Activated CD8-positive, alpha-beta T cell treated with anti-CD3 and anti-CD28 coated beads for 36 hours (primary cell): ENCODE measurements at places on chromosomes 6 and 20.
A peak's percentile ranks its signal among the peaks of the same experiment; 100 is the strongest.

GRCh38 chr6:157755746-157756411 lies 67.2 kb upstream of the SNX9 start:
- DNase-seq = peak; percentile 92

GRCh38 chr6:75171567-75171966 lies 34.3 kb downstream of the COL12A1 start:
- DNase-seq = no peak

GRCh38 chr6:44245912-44246662 lies 814 bp upstream of the HSP90AB1 start:
- DNase-seq = peak; percentile 89

GRCh38 chr20:40326784-40327183 lies 362.3 kb downstream of the MAFB start:
- no peak for DNase-seq

DNA sequence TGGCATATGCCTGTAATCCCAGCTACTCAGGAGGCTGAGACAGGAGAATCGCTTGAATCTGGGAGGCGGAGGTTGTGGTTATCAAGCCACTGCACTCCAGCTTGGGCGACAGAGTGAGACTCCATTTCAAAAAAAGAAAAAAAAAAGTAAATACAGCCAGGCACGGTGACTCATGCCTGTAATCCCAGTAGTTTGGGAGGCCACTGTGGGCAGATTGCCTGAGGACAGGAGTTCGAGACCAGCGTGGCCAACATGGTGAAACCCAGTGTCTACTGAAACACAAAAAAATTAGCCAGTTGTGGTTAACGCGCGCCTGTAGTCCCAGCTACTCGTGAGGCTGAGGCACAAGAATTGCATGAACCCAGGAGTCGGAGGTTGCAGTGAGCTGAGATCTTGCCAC lies 1.5 kb upstream of the NINL start:
- DNase-seq = no peak

DNA sequence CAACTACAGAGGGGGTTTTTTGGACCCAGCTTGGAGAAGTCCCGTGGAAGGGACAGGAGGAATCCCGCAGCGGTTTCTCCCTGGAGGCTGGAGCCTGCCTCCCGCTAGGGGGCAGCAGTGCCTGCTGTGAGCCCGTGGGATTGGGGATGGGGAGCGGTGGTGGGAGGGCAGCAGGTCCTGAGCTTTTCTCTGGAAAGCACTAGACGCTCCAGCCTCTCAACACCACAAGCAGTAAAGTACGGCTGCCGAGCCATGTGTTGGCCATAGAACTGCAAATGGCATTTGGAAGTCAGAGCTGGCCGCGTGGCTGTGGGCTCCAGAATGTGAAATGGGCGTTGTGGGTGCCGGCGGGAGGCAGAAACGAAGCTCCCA lies 47.8 kb downstream of the GMPR start:
- DNase-seq = peak; percentile 31

GRCh38 chr20:5786930-5787795 lies 37.0 kb downstream of the SHLD1 start:
- no peak for DNase-seq

GRCh38 chr20:4637081-4637797 lies 84.5 kb upstream of the PRND start:
- DNase-seq = no peak

DNA sequence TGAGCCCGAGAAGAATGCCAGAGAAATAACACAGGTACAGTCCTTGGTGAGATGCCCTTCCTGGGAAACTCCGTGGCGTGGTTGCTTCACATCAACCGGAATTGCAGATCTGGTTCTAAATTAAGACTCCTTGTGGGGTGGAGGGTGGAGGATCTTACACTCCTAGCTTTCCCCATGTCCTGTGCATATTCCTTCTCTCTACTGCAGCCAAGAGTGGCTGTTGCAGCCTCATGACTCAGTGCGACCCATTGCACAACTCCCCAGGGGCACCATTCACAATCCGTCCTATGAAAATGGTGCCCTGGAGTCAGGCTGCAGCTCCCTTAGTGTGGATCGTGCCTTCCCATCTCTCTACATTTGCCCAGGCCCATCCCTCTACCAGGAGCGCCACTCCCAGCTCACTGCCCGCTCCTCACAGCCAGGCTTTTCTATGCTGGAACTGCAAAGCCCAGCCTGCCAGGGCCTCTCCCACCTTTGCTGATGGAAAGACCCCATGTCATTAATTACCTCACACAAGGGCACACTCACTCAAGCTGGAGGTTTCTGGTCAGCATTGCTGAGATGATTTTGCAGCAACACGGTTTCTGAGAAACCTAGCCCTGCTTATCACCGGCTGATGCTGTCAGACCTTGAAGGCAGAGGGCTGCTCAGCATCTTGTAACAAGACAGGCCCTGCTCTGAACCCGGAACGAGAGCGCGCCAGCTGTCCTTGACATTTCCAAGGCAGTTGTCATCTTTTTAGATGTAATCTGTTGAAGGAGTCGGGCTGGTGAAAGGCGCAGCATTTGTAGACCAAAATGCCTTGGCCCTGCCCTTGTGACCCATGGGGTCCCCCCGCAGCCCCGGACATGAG lies 39.7 kb downstream of the SIRPA start:
- no peak for DNase-seq

GRCh38 chr6:18101271-18101670 lies 21.2 kb downstream of the NHLRC1 start:
- DNase-seq = no peak

GRCh38 chr6:152273638-152274037 lies 363.5 kb downstream of the SYNE1 start:
- no peak for DNase-seq

GRCh38 chr6:30590509-30590908 lies 19.3 kb downstream of the ABCF1 start:
- DNase-seq = no peak

GRCh38 chr6:4139272-4139671 lies 3.9 kb upstream of the ECI2 start:
- DNase-seq = peak; percentile 10

DNA sequence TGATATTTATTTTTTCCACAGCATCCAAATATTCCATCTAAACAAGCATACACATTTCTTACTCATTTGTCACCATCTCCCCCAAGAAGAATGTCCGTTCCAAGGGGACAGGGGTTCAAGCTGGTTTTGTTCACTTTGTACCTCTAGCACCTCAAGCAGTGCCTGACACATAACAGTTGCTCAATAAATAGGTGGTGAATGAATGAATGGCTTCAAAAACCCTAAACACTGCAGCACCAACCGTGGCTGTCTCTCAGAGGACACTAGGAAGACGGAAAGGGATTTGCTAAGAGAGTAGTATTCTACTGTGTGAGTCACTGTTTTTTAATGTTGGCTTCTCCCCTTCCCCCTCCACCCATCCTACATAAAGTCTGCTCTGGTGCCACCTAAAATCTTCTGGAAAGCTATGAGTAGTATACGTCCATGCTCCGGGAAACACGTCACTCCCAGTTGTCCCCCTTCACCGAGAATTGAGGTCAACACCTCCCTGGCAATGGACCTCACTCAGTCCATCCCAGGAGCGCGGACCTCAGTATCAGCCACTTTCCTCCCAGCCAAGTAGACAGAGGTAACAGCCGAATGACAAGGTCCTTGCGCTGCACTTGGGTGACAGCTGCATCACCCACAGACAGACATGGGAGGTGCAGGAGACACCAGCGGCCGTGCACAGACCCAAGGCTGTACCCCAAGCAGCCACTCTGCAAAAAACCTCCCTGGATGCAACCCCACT lies 107.4 kb downstream of the PREX1 start:
- DNase-seq = no peak

DNA sequence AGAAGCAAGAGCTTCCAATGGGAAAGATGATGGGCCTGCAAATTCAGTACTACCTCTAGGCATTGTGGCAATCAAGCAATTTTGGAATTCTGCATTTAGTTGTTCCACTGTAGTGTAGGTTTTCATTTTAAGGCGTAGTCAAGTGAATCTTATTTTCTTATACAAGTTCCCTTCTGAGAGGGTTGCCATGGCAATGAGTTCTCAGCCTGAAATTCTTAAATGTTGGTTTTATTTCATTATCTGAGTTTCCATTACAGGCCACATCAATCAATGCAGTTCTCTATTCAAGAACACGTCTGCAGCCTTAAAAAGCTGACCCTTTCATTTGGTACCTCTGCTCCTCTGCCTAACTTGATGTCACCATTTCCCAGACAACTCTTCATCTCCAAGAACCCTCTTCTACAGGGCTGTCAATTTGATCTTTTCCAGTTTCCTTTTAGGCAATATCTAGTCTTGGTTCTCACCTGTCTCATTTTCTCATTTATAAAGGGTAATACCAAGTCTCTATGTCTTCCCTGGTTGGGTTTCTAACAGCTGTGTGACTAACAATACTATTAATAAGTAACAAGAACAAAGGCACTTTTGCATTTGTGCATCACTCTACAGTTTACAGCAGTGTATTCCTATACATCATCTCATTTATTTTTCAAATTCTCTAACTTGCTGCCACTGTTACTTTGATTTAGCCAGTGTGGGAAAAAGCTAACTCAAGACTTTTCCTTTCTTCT lies 898.2 kb upstream of the FLRT3 start:
- no peak for DNase-seq

DNA sequence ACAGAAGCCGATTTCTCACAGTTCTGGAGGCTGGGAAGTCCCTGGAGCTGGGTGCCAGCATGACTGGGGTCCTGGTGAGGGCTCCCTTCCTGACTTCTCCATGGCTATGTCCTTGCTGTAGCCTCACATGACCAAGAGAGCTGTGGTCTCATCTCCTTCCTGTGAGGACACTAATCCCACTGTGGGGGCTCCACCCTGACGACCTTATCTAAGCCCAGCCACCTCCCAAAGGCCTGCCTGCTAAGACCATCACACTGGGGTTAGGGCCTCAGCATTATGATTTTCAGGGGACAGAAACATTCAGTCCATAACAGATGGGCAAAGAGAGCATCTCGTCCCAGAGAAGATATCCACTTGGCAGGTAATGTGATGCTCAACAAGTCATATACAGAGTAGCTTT lies 16.8 kb downstream of the RPP40 start:
- no peak for DNase-seq

- DNase-seq = no peak
Measured at GRCh38 chr20:32614303-32614702, 29.2 kb upstream of the NOL4L start.

- DNase-seq = no peak
Measured at GRCh38 chr6:154448448-154449096, 61.9 kb downstream of the CNKSR3 start.

DNA sequence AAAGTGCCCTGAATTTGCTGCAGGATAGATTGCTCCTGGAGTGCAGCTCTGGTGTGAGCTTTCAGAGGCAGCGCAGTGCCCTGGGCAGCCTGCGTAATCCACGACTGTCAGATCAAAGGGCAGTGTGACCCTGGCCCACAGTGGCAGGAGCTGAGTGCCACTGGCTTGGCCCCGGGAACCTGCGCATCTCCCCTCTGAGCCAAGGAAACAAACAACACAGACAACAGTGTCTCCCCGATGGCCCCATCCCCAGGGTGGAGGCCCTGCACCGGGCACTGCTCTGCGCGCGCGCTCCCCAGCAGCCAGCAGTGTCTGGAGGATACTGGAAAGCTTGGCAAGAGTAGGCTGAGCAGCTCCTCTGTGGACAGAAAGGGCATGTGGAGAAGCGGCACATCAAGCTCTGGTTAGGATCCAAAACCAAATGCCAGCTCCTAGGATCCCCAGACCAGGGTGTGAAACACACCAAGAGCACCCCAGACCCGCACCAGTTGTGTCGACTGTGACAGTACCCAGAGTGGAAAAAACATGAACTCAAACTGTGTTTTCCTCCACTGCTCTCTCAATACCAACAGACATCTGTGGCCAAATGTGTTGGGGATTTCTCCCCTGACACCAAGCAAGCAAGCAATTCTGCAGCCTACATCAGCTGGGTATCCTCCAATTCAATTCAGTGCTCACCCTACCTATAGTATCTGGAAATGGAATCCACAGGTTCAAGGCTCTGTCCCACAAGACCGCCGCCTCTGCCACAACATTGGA lies 26.7 kb downstream of the RBCK1 start:
- DNase-seq = no peak

GRCh38 chr6:47116606-47117005 lies 74.5 kb upstream of the ADGRF1 start:
- no peak for DNase-seq

- DNase-seq = no peak
Measured at GRCh38 chr20:61688411-61688810, 377.3 kb downstream of the TAF4 start.

GRCh38 chr6:3159805-3160781 lies 2.7 kb upstream of the TUBB2A start:
- DNase-seq = peak; percentile 66

GRCh38 chr6:26089272-26089671 lies 2.0 kb downstream of the HFE start:
- no peak for DNase-seq

GRCh38 chr6:120994573-120994967 lies 339.7 kb downstream of the TBC1D32 start:
- DNase-seq = no peak
